ENCODE measurements at places on chromosomes 1 and 21. TPM values are rescaled to one million over a fixed set of nuclear protein-coding genes. Genes with fewer than 3 reads are reported as not detected.

DNAJC6 gene
- 6.2 TPM for total RNA-seq

PLA2G5 gene
- not detected for total RNA-seq

ZFYVE9 gene
- total RNA-seq = 3.2 TPM

HPDL gene
- total RNA-seq = 34.8 TPM

CD1D gene
- total RNA-seq = not detected

RGS1 gene
- total RNA-seq = 12.0 TPM

- DNase-seq = no peak
- H3K36me3 ChIP-seq = no peaks in the 10 kb centered on the region
- H3K27me3 ChIP-seq = peaks cover 2% of the 10 kb centered on the region
- H3K4me1 ChIP-seq = no peaks in the 10 kb centered on the region
These were observed 165.3 kb upstream of the FOXD3 start for GRCh38 chr1:63157085-63157484.

DNA sequence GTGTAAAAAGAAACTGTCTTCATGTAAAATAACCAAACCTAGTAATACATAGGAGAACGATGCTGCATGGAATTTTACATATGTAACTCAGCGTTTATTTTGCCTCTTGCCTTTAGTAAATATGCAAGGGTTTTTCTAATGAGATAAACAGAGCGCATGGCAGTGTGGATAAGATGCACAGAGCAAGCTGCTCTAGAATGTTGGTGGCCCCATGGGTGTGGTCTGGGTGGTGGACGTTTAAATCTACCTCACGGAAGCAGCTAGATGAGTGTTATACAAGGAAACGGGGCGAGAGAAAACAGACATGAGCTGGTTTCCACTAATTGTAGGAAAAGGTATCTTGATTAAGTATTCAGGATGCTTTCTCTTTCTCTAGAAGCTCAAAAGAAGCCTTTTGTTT is 205.9 kb downstream of the DSCAM start:
- H3K36me3 ChIP-seq = no peaks in the 10 kb centered on the region
- no peaks in the 10 kb centered on the region for H3K27me3 ChIP-seq
- DNase-seq = no peak
- H3K4me3 ChIP-seq = no peak overlapping the region
- H3K4me1 ChIP-seq = no peaks in the 10 kb centered on the region

GRCh38 chr1:226838456-226838855 is 32.0 kb upstream of the PSEN2 start:
- H3K4me1 ChIP-seq = no peaks in the 10 kb centered on the region
- H3K36me3 ChIP-seq = no peaks in the 10 kb centered on the region
- no peaks in the 10 kb centered on the region for H3K27me3 ChIP-seq
- no peak overlapping the region for H3K4me3 ChIP-seq

- peaks cover 75% of the 10 kb centered on the region for H3K4me1 ChIP-seq
- no peaks in the 10 kb centered on the region for H3K27me3 ChIP-seq
- H3K27ac ChIP-seq = peak overlapping the region; percentile 85
- DNase-seq = no peak
- peaks cover 24% of the 10 kb centered on the region for H3K36me3 ChIP-seq
These were observed 376 bp downstream of the GBP1 start for GRCh38 chr1:89064632-89065031.

GRCh38 chr1:121458291-121459048 is 273.7 kb downstream of the SRGAP2C start:
- H3K36me3 ChIP-seq = peaks cover 13% of the 10 kb centered on the region
- H3K27ac ChIP-seq = peak overlapping the region; percentile 38
- no peak for DNase-seq
- peaks cover 6% of the 10 kb centered on the region for H3K27me3 ChIP-seq
- H3K4me3 ChIP-seq = peak overlapping the region; percentile 16

DNA sequence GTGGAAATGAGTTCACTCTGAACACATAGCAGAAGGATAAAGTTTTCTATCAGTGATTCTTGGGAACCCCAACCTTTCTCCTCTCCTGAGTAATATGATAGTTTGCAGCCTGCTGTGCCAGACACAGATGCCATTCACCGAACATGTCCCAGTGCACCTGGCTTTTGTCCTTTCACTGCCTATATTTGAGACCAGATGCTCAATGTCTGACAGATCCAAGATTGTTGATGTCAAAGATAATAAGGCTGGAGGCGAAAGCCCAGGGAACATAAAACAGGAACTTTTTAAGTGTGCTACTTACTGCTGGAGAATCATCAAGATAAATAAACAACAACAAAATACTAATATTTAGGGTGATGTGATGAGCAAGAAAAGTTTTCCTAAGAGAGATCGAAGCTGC is 139.3 kb downstream of the TIAM1 start:
- DNase-seq = no peak
- H3K27ac ChIP-seq = no peak overlapping the region
- H3K27me3 ChIP-seq = peaks cover 2% of the 10 kb centered on the region
- H3K4me3 ChIP-seq = no peak overlapping the region

GRCh38 chr1:5548266-5548665 is 444.0 kb downstream of the NPHP4 start:
- H3K4me1 ChIP-seq = no peaks in the 10 kb centered on the region
- no peak for DNase-seq
- no peak overlapping the region for H3K27ac ChIP-seq
- H3K27me3 ChIP-seq = peaks cover 16% of the 10 kb centered on the region
- no peaks in the 10 kb centered on the region for H3K36me3 ChIP-seq
- H3K4me3 ChIP-seq = no peak overlapping the region

- H3K27me3 ChIP-seq = no peaks in the 10 kb centered on the region
- H3K27ac ChIP-seq = no peak overlapping the region
- DNase-seq = no peak
- peaks cover 8% of the 10 kb centered on the region for H3K4me1 ChIP-seq
- no peak overlapping the region for H3K4me3 ChIP-seq
- H3K36me3 ChIP-seq = no peaks in the 10 kb centered on the region
These were observed 33.4 kb upstream of the OSBPL9 start for GRCh38 chr1:51583532-51583931.

- no peak for DNase-seq
- H3K27me3 ChIP-seq = no peaks in the 10 kb centered on the region
These were observed 9.1 kb downstream of the NHLH1 start for GRCh38 chr1:160375788-160376524.

- H3K27me3 ChIP-seq = no peaks in the 10 kb centered on the region
- no peak overlapping the region for H3K27ac ChIP-seq
- no peak overlapping the region for H3K4me3 ChIP-seq
- DNase-seq = no peak
- peaks cover 34% of the 10 kb centered on the region for H3K4me1 ChIP-seq
These were observed 104.8 kb downstream of the SLC45A1 start for GRCh38 chr1:8422510-8423268.

DNA sequence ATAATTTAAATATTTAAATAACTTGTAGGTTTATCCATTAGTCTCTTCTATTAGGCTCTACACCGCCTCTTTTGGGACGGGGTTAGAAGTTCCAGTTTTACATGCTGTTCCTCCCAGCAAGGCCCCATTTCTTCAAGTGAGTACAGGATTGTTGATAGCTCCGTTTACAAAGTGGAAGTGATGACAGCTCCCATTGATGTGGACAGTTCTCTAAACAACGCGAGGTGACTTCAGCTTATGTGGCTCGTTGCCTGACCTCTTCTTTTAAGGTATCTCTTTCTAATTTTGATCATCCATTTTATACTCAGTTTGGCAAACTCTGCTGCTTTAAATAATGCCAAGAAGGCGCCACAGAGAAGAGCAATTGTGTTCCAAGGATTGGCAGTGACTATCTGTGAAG is 49.7 kb downstream of the PACC1 start:
- H3K4me3 ChIP-seq = no peak overlapping the region
- no peak for DNase-seq
- no peaks in the 10 kb centered on the region for H3K27me3 ChIP-seq
- H3K36me3 ChIP-seq = peaks cover 24% of the 10 kb centered on the region

DNA sequence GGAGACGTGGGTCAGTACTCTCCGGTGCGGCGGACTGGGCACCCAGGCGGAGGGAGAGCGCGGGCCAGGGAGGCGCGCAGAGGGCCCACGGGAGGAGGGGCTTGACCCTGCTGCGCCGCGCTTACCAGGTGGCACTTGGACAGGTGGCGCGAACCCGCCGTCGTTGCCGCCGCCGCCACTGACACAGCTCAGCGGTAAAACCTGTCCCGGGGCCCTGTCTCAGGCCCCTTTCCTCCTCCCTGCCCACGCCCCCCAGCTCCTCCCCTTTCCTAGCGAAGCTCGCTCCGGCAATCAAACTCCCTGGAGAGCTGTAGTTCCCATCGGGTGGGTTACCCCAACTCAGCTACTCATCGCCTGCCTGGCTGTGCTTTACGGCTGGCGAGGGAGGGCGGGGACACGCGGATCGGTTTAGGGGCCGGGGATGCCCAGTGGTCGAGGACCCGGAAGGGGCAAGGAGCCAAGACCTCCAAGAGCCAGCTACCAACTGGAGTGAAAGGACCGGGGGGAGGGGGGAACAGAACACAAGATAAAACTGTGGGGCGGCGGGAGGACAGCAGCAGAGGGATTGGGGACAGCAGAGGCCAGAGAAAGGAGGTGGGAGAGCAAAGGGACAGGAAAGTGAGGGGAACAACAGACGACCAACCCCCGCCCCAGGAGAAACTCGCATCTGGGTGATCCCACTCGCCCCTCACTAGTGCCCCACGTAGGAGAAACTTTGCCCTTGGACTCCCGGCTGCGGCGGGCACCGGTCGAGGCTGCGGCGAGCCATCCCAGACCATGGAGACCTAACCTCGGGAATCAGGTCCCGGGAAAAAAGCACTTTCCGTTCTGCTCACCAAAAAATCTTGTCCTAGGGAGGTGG is 2.9 kb downstream of the GFI1 start:
- peaks cover 45% of the 10 kb centered on the region for H3K36me3 ChIP-seq
- H3K27ac ChIP-seq = peak overlapping the region; percentile 98
- H3K27me3 ChIP-seq = no peaks in the 10 kb centered on the region
- H3K4me1 ChIP-seq = peaks cover 48% of the 10 kb centered on the region

DNA sequence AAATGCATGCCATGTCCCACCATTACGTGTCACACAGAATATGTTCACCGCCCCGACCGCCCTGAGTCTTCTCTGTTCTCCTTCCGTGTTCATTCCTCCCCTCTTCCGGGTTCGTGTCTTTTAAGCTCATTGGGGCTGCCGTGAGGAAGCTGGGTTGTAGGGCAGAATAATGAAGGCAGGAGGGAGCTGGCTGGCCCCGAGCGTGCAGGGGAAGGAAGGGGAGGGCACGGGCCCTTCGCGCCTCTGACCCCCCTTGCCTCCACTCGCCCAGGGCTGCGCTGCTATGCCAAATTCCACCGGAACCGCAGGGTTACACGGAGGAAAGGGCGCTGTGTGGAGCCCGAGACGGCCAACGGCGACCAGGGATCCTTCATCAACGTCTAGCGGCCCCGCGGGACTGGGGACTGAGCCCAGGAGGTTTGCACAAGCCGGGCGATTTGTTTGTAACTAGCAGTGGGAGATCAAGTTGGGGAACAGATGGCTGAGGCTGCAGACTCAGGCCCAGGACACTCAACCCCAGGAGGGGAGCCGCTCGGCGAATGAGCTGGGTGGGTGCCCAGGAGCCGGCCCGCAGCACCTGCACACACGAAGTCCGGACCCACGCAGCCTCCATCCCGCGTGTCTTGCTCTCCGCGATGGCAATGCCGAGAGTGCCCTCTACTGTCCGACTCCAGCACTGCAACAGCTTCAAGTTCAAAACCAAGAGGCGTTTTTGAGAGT is 16.5 kb upstream of the AGTRAP start:
- H3K27ac ChIP-seq = peak overlapping the region; percentile 78
- H3K4me1 ChIP-seq = peaks cover 16% of the 10 kb centered on the region
- peak; percentile 72 for DNase-seq
